ENCODE measurements at places on chromosomes 16 and 17.

DNA sequence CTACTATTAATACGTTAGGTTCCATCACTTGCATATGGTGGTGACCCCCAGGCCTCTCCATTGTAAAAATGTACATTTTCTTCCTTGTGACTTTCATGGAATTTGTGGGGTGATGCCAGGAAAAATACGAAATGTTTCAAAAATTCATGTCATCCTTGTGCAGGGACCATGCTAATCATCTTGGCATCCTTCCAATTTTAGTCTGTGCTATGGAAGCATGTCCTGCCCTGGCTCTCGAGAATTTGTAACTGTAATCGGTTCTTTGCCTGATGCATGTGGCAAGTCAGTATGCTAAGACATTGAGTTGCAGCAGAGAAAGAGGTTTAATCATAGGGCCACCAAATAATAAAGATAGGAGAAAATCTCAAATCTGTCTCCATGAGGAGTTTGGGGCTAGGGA is 14.3 kb upstream of the GINS3 start:
- no peak for DNase-seq

- DNase-seq = no peak
Observed at GRCh38 chr16:87431926-87432325, 39.8 kb downstream of the MAP1LC3B start.

DNA sequence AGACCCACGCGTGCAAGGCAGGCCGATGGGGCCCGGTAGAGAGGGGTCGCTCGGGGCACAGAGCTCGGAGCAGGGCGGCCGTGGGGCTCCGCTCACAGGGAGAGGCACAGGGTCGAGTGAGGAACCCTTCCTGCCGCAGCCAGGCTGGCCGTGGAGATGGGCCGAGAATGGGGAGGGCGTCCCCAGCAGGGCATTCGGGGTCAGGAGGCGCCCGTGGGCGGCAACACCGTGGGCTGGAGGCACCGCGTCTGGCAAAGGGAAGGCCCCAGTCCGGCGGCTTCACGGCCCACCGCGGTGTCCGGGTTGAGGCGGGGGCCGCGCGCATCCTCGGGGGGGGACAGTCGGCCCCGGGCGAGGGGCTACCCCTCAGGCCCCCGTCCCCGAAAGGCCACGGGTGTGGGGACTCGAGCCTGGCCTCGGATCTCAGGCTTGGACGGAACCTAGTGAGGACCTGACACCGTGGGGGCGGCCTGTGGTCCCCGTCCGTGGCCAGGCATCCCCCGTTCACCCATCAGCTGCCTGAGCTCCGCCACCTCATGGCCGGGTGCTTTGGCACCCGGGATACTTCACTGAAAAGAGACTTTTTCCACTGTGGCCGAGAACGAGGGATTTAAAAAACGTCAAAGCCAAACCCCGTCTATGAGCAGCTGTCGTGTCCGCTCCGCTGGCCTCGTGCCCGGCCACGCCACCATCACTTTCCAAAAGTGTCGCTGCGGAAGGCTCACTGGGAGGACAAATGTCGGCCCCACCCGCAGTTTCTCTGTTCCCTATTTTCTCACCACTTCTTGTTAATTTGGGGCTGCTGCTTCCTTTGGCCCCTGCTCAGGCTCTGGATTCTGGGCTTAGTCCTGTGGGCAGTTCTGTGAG is 73.6 kb downstream of the METRNL start:
- peak; percentile 5 for DNase-seq

DNA sequence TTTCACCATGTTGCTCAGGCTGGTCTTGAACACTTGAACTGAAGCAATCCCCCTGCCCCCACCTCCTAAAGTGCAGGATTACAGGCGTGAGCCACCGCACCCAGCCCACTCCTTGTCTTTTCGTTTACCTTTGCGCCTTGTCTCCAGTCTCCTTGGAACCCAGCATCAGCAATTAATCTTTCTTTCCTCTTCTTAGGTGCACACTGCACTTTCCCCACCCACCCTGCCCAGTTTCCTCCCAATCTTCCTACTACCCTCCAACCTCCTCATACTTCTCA is 1.5 kb upstream of the CLDN7 start:
- DNase-seq = no peak

- DNase-seq = no peak
Observed at GRCh38 chr17:43906951-43907424, 348 bp downstream of the MPP2 start.

GRCh38 chr16:46911650-46912049 is 27.5 kb downstream of the GPT2 start:
- DNase-seq = no peak

GRCh38 chr16:18936727-18937340 is 10.6 kb upstream of the SMG1 start:
- no peak for DNase-seq

DNA sequence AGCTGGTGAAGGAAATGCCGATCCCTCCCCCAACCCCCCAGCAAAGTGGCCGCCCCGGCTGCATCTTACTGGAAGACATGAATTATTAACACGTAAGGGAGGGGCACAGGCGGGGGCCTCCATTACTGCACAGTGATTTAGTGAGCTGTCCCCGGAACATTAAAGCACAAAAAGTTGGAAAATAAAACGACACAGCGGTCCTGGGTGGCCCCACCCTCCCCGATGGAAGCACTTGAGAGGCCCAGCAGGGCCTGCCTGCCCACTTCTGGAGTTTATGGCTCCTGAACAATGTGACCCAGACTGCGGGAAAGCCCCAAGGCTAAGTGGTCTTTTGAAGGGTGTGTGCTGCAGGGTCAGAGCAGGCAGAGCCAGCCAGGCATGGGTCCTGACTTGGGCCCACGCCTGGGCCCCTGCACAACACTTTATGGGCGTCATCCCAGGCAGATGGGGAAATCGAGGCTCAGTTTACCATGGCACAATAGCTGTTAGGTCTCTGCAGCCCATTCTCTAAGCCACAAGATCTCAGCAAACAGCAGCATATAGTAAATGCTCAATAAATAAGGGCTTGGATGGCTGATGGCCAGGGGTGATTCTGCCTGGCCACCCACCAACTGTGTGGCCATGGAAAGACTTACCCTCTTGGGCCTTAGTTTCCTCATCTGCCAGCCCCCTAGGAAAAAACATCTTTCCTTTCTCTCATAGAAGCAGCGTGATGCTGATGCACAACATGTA is 22.8 kb downstream of the CCDC102A start:
- no peak for DNase-seq

GRCh38 chr16:84807776-84808175 is 12.0 kb upstream of the CRISPLD2 start:
- DNase-seq = no peak

- DNase-seq = no peak
Observed at GRCh38 chr17:59381716-59382570, 50.5 kb downstream of the YPEL2 start.

DNA sequence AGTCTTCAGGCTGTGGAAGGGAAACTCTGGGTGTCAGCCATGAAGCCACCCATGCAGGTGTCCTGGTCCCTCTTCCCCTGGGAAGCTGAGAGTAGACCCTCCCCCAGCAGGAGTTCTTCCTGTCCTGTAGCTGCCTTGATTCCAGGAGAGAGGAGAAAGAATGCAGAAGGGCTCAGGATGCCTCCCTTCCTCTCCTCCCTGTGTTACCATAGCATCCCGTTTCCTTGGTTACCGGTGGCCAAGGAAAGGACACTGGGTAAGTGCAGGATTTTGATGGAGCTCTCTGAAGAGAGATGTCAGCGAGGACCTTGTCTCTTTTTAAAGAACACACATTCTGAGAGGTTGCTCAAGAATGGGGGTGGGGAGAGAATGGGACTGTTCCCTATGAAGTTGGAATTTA is 304.1 kb upstream of the N4BP1 start:
- DNase-seq = no peak

DNA sequence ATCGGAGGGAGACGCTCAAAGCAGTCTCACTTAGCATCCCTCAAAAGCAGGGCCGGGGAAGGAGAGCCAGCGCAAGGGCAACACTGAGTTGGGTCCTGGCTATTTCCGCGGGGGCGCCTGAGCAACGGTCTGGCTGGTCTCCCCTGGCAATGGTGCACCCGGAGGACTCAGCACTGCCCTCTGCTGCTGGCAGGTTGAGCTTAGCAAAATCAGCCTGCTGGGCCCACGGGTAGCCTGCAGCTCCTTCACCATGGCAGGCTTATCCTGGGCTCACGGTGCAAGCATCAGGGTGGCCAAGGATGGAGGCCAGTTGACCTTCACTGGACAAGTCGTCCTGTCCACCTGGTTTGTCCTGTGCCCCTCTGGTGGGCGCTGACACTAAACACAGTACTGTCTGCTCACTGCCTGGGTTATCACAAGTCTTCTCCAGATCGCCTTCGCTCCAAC is 14.4 kb upstream of the ALDH3A1 start:
- DNase-seq = peak; percentile 56

DNA sequence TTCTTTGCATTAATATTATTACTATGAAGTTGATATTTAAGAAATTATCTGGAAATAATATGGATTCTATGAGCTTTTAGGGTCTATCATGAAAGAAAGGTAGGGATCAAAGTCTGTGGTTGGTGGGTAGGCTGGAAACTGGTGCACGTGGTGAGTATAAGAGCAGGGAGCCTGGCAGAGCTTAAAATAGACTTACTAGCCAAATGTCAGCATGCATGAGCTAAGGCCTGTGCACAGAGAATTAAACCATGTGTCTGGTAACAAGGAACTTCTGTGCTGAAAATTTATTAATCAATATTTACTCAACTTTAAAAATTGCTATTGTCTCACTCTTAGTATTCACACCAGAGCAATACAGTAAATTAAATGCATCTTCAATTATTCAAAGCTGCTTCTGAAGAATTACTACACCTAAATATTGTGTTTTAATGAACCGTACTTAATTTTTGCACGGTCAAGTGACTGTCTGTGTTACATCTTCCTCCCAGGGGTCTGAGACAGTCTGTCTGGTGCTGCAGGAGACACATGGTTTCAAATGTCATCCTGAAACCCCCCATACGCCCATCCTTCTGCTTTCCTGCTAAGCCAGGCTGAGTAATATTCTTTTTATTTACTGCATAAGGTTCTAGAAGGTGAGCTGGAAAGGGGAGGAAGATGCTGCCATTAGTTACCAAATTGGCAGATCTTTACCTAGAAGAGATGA is 161.0 kb upstream of the NLRP1 start:
- no peak for DNase-seq

DNA sequence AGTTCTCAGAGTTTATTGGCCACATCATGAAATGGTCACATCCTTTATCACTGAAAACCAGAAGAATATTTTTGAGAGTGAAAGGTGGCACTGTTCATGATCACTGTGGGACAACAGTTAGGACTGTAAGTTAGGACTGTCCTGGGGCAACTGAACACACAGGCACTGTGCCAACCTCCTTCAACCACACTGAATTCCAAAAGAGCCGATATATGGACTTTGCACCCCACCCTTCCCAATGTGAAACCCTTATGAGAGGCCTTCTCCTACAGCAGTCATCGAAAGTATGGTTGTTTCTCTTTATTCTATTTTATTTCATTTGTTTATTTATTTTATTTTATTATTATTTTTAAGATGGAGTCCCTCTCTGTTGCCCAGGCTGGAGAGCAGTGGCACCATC is 353.5 kb downstream of the TOX3 start:
- no peak for DNase-seq

DNA sequence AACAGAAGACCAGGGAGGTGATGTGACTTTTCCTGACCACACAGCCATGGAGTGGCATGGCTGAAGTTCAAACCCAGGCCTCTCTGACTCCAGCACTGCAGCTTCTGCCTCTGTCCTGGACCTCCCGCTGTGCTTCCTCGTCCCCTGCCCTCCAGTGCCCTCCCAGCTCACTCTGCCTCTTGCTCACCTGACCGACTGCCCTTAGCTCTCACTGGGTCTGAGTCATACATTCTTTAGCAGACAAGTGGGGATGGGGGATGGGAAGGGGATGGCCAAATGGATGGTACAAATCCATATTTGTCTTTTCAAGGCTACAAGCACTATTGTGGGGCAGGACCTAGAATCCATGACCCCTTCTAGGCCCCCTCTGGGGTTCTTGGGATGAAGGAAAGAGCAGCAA is 33.0 kb downstream of the PITPNM3 start:
- no peak for DNase-seq

DNA sequence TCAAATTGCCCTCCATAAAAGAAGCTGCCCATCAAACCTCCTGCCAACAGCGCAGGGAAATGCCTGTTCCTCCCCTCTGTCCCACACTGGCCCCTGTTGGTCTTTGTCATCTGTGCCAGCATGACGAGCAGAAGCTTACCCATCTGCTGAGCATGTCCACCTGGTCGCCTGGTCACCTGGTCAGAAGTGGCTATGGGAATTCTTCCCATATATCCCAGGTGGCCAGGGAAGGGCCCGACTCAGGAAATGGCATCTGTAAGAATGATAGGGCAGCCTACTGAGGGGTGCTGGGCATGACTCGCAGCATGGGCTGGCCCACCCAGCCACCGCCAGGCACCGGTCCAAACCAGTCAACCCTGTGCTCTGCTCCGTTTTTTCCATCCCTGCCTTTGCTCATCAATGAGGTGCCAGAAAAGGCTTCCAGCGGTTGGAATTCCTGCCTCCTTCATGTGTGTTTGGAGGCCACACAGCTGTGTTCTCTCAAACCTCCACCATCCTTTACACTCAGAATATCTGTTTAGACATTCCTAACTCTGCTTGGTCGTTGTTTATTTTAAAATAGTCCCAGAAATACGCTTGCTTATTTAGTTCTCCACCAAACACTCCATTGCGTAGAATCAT is 145.2 kb downstream of the CLEC16A start:
- no peak for DNase-seq

DNA sequence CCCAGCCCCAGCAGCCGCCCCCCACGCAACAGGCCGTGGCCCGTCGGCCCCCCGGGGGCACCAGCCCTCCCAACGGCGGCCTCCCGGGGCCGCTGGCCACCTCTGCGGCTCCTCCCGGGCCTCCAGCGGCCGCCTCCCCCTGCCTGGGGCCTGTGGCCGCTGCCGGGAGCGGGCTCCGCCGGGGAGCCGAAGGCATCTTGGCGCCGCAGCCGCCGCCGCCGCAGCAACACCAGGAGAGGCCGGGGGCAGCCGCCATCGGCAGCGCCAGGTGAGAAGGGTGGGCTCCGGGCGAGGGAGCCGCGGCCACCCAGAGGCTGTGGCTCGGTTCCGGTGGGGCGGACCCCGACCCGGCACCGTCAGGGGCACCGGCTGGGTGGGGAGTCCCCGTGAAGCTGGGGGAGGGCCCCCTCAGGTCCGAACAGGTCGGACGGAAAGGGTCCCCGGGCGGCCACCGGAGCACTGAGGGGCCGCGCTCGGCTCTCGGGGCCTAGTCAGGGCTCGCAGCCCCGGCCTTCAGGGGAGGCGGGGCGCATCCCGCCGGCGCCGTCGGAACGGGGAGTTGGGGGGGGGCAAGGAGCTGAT is 583 bp downstream of the ATXN2L start:
- peak; percentile 5 for DNase-seq

GRCh38 chr17:39018267-39019134 is 51.3 kb upstream of the FBXO47 start:
- no peak for DNase-seq

GRCh38 chr17:17416400-17417360 is 60.1 kb upstream of the MED9 start:
- peak; percentile 38 for DNase-seq

- DNase-seq = no peak
Observed at GRCh38 chr17:7108981-7109380, 5.6 kb downstream of the ASGR2 start.

- DNase-seq = no peak
Observed at GRCh38 chr16:9123871-9124270, 32.4 kb downstream of the HAPSTR1 start.

Data from CD4-positive, alpha-beta T cell treated with Interleukin-2 at 100 ng/mL for 4 hours (primary cell).